ENCODE measurements at places on chromosomes 3 and 15.
A peak's percentile ranks its signal among the peaks of the same experiment; 100 is the strongest.

- DNase-seq = peak; percentile 96
Observed at GRCh38 chr3:61561374-61562041, at the start of gene PTPRG. Gene PTPRG, plus strand, starts transcription at chr3:61561571. Its CDS starts 717 bp downstream, at chr3:61562288.

DNA sequence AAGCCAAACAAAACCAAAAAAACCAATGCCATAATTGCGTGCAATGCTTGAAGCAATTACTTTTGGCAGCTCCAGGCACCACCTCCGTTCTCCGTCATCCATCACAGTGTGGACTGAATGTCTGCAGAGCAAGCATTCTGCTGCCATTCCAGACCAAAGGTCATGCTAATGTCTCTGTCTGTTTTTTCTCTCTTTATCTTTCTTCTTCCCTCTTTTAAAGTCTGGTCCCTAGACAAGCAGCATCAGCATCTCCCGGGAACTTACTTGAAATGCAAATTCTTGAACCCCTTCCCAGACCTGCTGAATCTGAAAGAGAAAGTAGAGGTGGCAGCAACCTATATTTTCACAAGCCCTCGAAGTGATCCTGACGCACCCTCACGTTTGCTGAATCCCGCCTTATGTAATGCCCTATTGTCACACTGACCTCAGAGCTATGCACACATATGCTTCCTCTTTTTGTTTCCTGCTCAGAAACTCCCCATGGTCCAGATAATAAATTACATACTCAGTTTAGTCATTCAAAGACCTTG lies 297.3 kb upstream of the PROK2 start:
- peak; percentile 19 for DNase-seq

GRCh38 chr3:195258449-195259153 lies 12.4 kb downstream of the XXYLT1 start:
- no peak for DNase-seq

DNA sequence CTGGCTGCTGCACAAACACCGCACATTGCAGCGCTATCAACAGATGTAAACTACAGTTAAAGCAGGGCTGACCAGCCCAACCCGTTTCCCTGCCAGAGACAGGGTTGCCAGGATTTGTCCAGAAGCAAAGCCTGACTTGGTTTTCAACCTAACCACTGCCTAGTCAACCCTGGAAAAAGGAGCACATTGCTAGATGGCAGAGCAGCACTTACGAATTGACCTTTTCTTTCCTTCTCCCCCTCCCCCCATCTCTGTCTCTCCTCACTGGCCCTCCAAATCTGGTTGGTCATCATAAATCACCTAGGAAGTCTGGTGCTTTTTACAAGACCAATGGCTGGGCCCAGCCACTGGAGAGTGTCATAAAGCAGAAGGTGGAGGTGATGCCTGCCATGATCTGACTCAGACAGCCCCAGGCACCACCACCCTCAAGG lies 51.3 kb downstream of the ABCC5 start:
- no peak for DNase-seq

DNA sequence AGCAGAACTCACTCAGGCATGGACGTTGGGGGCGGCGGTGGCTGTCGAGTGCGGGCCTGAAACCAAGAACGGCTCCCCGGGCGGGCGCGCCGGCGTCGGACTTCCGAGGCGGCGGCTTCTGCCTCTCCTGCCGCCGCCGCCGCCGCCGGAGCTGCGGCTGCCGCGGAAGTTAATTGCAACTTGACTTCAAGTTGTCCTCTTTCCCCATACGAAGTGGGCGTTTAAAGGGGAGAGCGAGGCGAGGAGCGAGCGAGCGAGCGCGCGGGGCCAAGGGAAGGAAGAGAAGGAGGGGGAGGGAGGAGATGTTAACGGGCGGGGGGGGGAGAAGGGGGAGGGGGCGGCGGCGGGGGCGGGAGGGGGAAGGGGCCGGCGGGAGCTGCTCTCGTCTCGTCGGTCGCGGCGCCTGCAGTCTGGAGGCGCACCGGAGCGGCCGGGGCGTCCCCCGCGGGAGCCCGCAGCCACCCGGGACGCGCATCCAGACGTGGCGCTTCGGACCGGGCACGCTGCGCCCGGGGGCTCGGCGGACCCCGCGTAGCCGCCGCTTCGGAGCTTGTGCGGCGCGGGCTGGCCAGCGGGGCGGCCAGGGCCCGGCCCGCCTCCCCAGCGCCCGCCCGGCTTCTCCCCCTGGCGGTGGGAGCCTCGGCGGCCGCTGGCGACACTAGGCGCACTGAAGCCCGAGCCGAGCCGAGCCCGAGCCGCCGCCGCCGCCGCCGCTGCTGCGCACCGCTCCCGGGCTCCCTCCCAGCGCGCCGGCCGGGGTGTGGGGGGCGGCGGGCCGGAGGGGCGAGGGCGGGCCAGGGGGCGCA lies 19.7 kb upstream of the SATB1 start:
- DNase-seq = peak; percentile 50

GRCh38 chr15:53843869-53844569 lies 84.6 kb upstream of the WDR72 start:
- peak; percentile 59 for DNase-seq

DNA sequence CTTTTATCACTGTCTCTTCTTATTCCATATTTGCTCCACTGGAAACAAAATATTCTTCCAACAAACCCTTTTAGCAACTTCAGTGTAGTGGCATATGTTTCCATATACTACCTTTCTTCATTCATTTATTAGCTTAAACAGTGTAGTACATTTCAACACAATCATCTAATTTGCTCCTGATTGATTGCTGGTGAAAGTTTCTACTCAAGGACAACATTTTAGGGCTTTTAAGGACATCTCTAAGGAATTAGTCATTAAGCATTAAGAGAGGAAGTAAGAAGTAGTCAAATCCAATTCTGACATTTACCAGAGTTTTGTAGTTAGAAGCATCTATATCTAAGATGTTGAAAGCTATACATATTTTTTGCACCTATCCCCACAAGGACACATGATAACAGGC lies 55.8 kb downstream of the RSRC1 start:
- DNase-seq = no peak

GRCh38 chr3:181712553-181713279 lies 991 bp downstream of the SOX2 start:
- peak; percentile 43 for DNase-seq

DNA sequence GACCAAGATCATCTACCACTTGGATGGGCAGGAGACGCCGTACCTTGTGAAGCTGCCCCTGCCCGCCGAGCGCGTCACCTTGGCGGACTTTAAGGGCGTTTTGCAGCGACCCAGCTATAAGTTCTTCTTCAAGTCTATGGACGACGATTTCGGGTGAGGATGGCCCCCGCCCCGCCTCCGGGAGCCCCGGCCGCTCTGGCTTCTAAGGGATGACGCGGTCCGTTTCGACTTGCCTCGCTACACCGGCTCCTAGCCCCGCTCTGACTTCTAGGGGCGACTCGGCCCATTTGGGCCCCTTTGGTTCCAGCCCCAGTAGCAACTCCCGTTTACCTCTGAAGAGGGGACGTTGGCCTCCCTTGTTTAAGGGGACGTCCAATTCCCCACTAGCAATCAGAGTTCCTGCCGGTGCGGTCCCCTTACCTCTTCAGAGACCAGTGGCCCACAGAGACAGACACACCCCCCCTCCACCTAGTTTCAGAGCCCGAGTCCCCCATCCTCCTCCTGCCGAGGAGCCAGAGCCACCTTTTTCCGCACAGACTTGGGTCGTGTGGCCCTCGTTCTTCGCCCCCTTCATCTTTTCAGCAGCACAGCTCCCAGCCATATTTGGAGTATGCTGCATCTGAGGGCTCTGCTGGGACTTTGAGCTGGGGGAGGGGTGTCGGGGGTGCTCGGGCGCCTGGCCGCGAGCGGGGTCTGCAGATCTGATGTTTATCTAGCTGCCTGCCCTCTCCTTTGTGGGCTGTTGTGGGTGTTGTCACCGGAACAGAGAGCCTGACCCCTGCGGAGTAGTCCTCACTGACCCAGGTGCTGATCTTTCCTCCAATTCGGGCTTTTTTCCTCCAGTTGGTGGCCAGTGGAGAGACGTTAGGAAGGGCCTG lies 706 bp downstream of the DVL3 start:
- no peak for DNase-seq

- no peak for DNase-seq
Observed at GRCh38 chr15:28023933-28024888, 74.9 kb downstream of the OCA2 start.

- no peak for DNase-seq
Observed at GRCh38 chr3:70011582-70011981, 12.0 kb downstream of the SAMMSON start.

DNA sequence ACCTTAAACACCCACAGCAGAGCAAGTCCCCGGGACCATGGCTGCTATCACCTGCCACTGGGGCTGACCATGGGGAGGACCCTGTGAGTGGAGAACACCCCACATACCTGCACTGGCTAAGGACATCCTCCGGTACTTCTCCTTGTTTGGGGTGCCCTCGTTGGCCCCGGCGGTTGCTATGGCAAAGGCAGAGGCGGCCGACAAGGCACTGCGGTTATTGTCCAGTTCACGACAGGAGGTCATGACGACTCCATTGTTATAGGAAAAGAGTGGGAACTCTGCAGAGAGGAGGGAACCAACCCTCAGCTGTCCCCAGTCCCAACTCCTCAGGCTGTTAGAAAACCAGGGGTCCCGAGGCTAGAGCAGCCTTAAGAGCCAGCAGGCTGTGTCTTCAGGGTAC lies 54.8 kb upstream of the CTSH start:
- DNase-seq = no peak

GRCh38 chr3:114675104-114675503 lies 381.3 kb downstream of the TIGIT start:
- DNase-seq = no peak

DNA sequence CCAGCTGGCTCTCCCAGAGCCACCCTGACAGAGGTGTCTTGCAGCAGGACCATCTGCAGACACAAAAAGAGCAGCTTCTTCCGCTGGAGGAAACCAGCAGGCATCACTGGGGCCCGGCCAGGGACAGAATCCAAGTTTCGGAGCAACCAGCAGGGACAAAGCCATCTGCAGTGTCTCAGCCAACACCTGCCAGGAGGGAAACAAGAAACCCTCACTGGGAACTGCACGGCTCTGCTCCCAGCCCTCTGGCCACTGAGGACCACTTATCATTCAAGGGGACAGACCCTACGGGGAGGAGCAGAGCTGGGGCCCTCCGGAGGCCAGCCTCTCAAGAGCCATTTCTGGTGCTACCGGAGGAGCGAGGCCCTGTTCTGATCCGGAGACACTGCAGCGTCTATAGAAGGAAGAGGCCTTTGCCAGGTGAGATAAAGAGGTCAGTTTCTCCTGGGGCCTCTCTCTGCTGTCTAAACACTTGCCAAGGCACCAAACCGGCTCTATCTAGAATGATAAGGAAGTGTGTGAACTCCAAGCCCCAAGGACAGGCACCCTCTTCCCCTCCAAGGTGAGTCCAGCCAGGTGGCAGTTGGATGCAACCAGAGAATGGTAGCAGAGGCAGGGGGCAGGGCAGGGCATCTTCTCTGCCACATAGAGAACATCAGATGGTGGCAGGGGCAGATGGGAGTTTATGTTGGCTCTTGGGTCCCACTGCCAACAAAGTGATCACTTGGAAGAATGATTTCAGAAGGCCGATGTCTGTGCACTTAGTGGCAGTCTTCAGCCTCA lies 89.0 kb downstream of the CHSY1 start:
- DNase-seq = no peak

DNA sequence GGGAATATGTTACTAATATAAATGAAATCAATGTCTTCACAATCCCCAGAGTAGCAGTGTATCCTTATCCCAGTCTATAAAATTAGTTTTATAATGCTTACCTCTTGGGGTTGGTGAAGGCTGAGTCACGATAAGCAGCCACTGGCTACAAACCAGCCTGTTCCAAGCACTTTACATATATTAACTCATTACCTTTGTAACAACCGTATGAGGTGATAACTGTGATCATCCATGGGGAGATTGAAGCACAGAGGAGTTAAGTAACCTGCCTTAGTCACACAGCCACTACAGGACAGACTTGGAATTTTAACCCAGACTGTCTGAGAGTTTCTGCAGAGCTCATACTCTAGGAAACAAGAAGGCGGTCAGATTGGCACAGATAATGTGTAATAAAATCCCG lies 43.3 kb upstream of the MITF start:
- no peak for DNase-seq

GRCh38 chr3:182384221-182384620 lies 409.1 kb upstream of the ATP11B start:
- no peak for DNase-seq

GRCh38 chr3:20456511-20456910 lies 270.5 kb upstream of the SGO1 start:
- DNase-seq = no peak

- no peak for DNase-seq
Observed at GRCh38 chr15:70562906-70563305, 200.5 kb downstream of the UACA start.
